AG09309 (cell line): ENCODE measurements at places on chromosomes 3 and 15.

DNA sequence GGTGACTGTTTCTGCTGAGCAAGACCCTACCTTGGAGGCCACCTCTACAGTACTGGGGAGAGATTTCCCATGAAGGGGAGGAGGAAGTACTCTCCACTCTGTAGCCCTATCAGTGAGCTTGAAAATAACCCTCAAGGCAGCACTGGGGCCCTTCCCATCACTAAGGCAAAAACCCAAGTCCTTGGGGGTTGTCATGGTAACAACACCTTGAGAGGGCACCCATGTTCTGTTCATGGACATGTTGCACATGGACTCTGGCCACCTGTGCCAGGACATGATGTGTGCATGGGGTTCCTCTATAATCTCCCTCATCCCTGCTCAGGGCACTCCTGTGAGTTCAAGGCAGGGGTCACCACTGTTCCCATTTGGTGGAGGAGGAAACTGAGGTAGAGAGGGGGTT, 10.9 kb upstream of the CDC25A start:
- no peak for DNase-seq

DNA sequence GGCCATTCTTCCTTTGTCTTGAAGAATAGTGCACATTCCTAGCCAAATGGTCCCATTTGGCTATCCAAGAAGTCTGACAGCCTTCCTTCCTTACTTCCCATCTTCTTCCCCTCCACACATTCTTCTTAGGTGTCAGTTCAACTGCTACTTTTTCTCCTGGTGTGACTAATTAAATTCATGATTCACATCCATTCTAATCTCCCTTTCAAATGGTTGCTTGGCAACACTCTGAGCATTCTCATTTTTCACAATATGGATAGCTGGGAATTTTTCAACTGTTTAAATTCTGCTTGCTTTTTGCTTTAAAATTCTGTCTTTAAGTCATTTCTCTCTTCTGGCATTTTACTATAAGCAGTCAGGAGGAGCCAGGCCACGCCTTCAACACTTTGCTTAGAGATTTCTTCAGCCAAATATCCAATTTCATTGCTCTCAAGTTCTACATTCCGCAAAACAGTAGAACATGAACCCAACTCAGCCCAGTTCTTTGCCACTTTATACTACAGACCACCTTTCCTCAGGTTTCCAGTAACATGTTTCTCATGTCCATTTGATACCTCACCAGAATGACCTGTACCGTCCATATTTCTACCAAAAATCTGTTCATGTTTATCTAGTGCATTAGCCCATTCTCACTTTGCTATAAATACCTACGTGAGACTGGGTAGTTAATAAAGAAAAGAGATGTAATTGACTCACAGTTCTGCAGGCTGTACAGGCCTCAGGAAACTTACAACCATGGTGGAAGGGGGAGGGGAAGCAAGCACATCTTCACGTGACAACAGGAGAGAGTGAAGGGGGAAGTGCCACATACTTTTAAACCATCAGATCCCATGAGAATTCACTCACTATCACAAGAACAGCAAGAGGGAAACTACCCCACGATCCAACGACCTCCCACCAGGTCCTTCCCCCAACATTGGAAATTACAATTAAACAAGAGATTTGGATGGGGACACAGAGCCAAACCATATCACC, 31.9 kb upstream of the MCF2L2 start:
- DNase-seq = no peak

DNA sequence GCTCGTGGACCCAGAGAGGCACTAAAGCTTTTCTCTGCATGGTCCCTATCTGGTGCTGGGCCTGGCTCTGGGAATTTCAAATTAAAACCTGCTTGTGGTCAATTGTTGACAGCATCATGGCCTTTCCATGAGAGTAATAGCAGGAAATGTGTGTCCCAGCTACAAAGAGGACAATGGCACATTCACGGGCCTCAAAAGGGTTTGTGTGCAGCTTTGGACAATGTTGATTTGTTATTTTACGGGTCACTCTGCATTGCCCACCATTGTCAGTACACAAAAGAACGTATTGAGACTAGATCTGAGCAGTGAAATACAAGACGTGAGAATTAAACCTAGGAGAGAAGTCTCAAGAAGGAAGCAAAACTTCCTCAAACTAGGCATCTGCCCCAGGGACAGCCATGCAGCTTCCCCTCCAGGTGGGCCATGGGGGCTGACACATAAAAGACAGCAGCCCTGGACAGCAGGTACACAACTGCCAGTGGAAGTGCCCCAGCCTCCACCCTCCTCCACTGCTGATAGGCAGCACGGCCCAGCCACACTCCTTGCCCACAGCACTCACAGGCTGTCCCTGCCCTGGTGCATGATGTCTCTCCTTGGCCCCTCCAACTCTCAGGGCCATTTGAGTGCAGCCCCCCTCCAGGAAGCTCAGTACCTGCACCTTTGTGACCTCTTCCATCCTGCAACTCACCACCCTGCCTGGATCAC, 15.9 kb upstream of the LTF start:
- DNase-seq = no peak

GRCh38 chr15:68277131-68277602, 378 bp upstream of the FEM1B start:
- DNase-seq = no peak

- DNase-seq = no peak
Measured at GRCh38 chr15:29003840-29004233, 118.1 kb downstream of the APBA2 start.

DNA sequence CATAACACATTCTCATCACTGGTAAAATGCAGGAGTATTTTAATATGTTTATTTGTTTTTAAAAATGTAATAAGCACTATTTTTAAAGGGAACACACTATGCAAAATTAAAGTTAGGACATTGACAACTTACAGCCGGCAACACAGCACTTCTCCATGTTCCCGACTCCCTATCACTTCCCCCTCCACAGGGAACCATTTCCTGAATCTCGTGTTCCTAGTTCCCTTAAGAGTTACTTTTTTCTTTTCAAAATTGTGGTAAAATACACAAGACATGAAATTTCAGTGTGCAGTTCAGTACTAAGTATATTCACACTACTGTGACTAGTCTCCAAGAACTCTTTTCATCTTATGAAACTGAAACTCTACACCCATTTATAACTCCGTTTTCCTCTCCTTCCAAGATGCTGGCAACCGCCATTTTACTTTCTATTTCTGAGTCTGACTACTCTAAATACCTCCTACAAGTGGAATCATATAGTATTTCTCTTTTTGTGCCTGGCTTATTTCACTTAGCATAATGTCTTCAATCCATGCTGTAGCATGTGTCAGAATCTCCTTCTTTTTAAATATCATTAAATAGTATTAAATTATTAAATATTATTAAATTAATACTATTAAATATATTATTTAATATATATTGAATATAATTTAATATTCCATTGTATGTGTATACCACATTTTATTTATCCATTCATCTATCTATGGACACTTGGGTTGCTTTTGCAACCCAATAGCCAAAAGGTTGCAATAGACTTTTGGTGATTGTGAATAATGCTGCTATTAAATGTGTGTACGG, 25.9 kb upstream of the UBE2Q2 start:
- DNase-seq = no peak

GRCh38 chr3:182413682-182414081, 379.6 kb upstream of the ATP11B start:
- no peak for DNase-seq

GRCh38 chr15:77499087-77499760, 78.5 kb downstream of the HMG20A start:
- DNase-seq = no peak

DNA sequence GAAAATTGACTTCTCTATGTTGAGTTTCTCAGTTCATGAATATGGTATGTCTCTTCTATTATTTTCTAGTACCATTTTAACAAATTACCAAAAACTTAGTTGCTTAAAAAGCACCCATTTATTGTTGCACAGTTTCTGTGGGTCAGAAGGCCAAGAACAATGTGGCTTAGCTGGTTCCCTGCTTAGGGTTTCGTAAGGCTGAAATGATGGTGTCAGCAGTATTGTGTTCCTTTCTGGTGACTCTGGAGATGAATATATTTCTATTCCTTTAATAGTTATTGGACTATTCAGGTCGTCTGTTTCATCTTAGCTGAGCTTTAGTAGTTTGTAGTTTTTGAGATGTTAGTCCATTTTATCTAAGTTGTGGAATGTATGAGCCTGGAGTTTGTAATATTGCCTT, 44.9 kb downstream of the IL1RAP start:
- no peak for DNase-seq

GRCh38 chr3:192570821-192571791, 156.2 kb downstream of the FGF12 start:
- DNase-seq = no peak

DNA sequence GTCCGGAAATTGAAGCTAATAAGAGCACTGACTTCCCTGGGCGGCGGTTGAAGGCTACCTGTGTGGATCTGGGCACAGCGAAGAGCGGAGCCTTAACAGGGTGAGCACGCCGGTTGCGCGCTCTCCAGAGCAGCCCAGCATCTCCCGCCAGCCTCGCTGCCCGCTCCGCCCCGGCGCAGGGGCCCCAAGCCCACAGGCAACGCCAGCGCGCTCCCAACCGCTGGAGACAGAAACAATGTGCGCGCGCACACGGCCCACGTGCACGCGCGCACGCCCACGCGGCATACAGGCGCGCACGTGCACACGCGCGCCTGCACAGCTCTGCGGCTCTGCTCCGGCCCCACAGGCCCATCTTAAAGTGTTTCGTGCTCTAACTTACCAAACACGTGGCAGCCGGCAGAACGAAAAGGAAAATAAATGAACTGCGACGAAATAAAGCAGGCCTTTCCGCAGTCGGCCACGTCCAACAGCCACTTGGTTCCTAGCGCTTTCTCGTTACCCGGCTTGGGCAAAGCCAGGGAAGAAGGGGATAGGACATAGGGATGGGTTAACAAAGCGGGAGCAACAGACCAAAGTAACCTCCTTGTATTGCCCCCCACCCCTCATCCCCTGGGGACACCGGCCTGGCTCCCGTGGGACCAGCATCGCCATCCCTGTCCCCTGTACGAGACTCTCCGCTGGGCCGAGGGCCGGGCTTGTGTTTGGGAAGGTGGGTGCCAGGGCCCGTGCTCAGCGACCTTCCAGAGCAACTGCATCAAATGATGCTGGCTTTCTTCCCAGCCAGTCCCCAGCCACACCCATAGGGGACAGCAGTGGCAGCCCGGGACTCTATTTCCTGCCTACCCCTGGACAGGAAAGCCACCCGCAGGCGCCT, 203.7 kb downstream of the ABHD5 start:
- peak; percentile 16 for DNase-seq

- DNase-seq = no peak
Measured at GRCh38 chr3:46887980-46888494, 10.5 kb downstream of the PTH1R start.

- DNase-seq = no peak
Measured at GRCh38 chr15:45136378-45136764, 6.6 kb downstream of the DUOX1 start.

- DNase-seq = no peak
Measured at GRCh38 chr15:76575274-76575673, 238.7 kb downstream of the ISL2 start.

- DNase-seq = no peak
Measured at GRCh38 chr3:182523836-182524235, 269.5 kb upstream of the ATP11B start.

GRCh38 chr3:79453600-79453999, 314.2 kb downstream of the ROBO1 start:
- DNase-seq = no peak

- DNase-seq = no peak
Measured at GRCh38 chr3:137988982-137989381, 21.0 kb upstream of the CLDN18 start.

GRCh38 chr3:33130144-33130543, 16.3 kb downstream of the CRTAP start:
- DNase-seq = no peak

DNA sequence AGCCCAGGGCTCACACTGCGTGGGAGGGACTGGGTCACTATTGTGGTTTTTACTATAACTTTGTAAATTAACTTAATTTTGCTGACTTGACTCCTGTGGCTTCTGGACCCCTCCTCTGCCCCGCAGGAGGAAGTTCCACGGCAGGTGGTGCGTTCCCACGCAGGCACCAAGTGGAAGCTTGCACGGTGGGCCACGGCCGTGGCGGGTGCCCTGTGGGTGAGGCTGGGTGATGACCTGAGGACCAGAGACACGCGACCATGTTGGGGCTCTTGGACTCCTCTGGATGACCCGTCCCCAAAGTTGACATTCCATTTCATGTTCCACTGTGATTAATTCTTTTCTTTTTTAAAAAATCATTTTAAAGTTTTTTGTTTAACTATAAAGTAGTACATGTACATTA, 89.0 kb downstream of the FBLN2 start:
- DNase-seq = no peak

GRCh38 chr3:141710888-141711616, 27.0 kb upstream of the RNF7 start:
- peak; percentile 77 for DNase-seq

- DNase-seq = no peak
Measured at GRCh38 chr3:19248143-19248542, 99.8 kb downstream of the KCNH8 start.

- DNase-seq = peak; percentile 18
Measured at GRCh38 chr3:87260270-87260669, 16.1 kb downstream of the POU1F1 start.

DNA sequence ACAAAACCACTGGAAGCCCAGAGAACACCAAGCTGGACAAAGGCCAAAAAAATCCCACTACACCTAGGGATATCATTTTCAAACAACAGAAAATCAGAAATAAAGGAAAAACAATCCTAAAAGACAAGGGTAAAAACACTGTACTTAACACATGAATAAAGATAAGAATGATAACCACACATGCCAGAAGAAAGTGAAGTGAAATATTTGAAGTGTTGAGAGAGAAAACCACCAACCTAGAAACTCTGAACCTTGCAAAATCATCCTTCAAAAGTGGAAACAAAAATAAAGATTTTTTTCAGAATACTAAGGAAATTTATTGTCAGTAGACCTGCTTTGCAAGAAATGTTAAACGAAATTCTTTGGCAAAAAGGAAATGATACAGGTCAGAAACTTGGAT, 45.1 kb downstream of the KPNA1 start:
- no peak for DNase-seq

- DNase-seq = no peak
Measured at GRCh38 chr3:71063773-71064290, 519.7 kb downstream of the FOXP1 start.

DNA sequence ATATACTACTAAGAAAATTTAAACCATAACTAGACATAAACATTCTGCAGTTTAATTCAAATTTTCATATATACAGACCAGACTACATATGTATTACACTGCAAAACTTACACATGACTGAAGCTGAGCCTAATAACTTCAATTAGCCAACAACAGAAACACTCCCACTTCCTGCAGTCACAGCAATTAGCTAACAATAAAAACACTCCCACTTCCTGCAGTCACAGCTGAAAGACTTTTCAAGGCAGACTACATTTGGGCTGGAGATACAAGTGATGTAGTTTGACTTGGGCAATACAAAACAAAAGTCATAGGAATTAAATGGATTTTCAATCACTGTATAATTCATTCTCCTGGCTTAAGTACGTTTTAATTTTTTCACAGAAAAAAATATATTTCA, 10.3 kb downstream of the TM2D3 start:
- no peak for DNase-seq

- no peak for DNase-seq
Measured at GRCh38 chr15:73564255-73564654, 68.9 kb downstream of the NPTN start.
